ENCODE measurements at places on chromosomes 12 and 14. TPM values are rescaled to one million over a fixed set of nuclear protein-coding genes. Genes with fewer than 3 reads are reported as not detected.

The MYF6 gene
- not detected for total RNA-seq

- no peak for DNase-seq
These were observed 72.0 kb upstream of the RESF1 start for GRCh38 chr12:31887109-31887811.

DNA sequence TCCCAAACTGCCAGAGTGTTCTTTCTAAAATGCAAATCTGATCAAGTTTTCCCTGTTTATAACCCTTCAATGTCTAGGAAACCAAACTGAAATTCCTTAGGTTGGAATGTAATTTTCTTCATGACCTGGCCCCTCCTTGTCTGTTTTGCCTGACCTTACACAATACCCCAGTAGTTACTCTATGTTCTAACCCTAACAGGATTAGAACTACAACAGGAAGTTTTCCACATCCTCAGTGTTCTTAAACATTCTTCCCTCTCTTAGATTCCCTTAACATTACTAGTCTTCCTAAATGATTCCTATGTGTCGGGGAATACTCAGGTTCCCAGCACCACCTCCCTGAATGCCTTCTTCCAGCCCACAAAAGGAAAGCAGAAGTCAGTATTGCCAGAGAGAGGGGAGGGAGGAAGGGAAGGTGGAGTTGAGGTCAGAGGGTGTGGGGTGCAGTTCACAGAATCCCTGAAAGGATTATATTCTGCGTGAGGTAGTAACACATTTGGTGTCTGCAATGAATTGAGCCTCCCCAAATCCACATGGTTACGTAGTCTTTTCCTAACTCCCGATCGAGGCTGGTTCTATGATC is 72.6 kb downstream of the BBS10 start:
- DNase-seq = no peak

DNA sequence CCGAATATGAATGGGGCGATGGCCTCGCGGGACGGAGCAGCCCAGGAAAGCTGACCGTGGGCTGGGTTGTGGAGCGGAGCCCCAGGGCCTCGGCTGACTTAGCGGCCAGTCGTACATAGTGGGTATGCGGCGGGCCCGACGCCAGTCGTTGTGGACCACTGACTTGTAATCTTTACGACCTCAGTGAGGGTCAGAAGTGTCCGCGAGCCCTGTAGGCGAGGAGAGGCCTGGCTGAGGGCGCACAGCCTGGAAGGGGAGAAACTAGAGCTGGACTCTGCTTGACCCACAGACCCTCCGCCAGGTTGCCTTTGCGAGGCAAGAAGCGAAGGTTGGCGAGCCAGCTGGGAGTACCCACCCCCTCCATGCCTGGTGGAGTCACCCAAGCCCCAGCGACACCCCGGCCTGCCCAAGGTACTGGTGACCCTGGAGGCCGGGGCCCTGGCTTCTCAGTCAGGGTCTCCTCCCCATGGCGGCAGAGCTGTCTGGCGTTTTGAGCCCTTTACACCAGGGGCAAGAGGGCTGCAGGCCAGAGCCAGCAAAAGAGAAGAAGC is 15.6 kb upstream of the DYNC1H1 start:
- no peak for DNase-seq
